ENCODE measurements at places on chromosomes 1 and 21.

- no peak for DNase-seq
Measured at GRCh38 chr1:8740034-8740449, 77.4 kb downstream of the RERE start.

GRCh38 chr1:200453553-200453905 lies 43.7 kb upstream of the ZNF281 start:
- no peak for DNase-seq

DNA sequence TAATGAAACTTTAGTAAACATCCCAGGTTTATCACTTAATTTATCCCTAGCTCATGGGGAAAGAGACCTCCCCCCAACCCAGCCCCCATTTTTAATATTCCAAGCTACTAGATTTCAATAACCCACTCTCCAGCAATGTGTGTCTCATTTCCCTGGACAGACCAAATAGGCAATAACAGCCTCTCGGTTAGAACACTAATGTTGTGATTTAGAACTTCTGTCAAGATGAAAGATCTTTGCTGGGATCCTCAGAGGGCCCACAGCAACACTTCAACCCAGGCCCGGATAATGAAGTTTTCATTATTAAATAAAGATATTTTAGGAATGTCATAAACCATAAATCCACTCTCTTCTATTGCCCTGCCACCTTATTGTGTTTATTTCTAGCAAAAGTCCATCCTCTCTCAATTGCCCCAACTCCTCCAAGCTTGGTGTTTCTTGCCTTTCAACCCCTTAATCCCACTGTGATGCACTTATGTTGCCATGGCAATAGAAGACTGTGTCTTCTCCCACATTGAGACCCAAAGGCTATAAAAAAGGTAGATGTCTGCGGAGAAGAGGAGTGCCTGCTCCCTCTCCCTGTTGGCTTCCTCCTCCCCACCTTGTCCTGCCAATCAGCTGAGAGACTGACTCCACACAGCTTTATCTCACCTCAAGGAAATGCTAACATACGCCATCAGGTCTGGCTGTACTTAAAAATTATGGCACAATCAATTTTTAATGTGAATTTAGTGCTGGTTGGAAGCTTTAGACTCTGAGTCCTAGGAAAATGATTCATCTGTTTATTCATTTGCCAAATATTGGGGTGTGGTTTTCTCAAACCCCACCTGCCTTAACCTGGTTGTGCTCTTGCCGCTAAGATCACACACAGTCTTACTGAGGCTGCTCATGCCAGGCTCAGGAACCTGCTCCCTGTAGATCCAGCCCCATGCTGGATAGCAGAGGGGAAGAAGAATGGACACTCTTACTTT lies 258.3 kb upstream of the CAMK1G start:
- no peak for DNase-seq

DNA sequence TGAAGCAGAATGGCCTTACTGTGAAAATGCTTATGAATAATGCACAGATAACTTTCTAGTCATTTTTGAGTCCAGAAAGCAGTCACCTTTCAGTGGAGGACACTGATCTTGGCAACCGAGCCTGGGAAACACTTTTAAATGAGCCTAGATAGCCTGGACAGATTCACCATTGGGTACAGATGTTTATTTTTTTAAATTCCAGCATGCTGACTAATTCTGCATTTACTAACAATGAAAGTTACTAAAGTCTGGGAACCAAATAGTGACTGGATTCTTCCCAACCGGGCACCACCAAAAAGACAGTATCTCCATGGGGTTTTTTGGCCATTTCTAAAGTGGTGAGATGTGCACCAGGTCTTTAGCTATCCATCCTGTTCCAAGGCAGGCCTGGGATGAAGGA lies 3.3 kb upstream of the FMOD start:
- DNase-seq = no peak

- no peak for DNase-seq
Measured at GRCh38 chr1:32341971-32342370, 5.9 kb upstream of the MARCKSL1 start.

- no peak for DNase-seq
Measured at GRCh38 chr1:221574529-221574928, 167.4 kb downstream of the DUSP10 start.

All from cardiac septum (tissue), 1 donor.